DMS79 (cell line): ENCODE measurements at places on chromosomes 6 and 20.

- DNase-seq, result no peak
Measured at GRCh38 chr20:20000211-20000968, 16.8 kb upstream of the NAA20 start.

GRCh38 chr20:62691487-62691886 is 17.1 kb upstream of the NTSR1 start:
- no peak for DNase-seq

DNA sequence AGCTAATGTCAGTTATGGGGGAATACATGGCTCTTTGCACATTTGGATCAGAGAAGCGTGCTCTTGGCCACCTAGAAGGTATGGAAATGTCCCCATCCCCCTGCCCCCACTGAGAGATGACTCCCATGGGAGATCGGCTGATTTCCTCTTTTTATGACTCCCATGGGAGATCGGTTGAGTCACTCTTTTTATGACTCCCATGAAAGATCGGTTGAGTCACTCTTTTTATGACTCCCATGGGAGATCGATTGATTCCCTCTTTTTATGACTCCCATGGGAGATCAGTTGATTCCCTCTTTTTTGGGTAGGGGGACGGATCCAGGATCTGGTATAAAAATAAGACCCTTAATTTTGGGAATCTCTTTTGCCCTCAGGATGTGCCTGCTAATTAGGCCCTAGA is 10.3 kb upstream of the TAAR9 start:
- no peak for DNase-seq

GRCh38 chr6:47151232-47151898 is 109.2 kb upstream of the ADGRF1 start:
- DNase-seq, result no peak

- peak; percentile 31 for DNase-seq
Measured at GRCh38 chr6:107489636-107490565, at the start of gene SOBP. Gene SOBP, plus strand, starts transcription at chr6:107490117. Its CDS starts 500 bp downstream, at chr6:107490617.

DNA sequence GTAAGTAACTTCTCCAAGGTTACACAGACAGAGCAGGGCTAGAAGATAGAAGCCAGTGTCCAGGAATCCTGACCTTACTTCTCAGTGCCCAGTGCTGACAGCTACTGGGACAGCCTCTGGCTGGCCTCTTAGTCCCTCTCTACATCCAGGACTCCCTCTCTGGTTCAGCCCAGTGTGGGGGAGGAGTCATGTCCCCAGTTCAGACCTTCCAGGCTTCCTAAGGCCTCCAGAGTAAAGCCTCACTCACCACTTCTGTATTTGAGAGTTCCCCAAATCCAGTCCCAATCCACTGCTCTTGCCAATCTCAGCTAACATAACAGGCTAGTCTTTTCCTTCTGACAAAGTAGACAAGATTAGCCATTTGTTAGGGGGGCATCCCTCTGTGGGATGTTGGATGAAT is 36.9 kb upstream of the EPB41L1 start:
- DNase-seq, result no peak

DNA sequence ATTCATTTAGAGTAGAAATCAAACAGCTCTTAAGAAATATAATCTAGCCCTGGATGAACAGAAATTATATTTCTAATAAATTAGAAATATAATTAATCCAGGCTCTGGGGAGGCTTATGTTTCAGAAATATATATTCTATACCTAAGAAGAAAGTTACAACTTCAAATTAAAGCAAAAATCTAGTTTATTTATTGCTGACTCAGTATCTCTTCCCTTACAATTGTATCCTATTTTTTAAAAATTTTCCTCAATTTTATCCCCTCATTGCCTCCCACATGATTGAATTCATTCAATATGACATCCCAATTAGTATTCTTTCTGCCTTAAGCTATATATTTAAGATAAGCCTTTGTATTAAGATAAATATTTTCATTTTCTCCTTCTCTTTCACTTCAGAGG is 71.4 kb downstream of the HS3ST5 start:
- no peak for DNase-seq
